ENCODE measurements at places on chromosomes 1 and 21. TPM values are rescaled to one million over a fixed set of nuclear protein-coding genes. Genes with fewer than 3 reads are reported as not detected.

SELENBP1 gene
- total RNA-seq = 25.9 TPM

OMA1 gene
- 10.1 TPM for total RNA-seq

FALEC gene
- total RNA-seq = not detected

TMPRSS3 gene
- total RNA-seq = not detected

HEYL gene
- not detected for total RNA-seq

COL16A1 gene
- total RNA-seq = 39.8 TPM

ADIPOR1 gene
- total RNA-seq = 61.1 TPM

FCN3 gene
- total RNA-seq = not detected

OSBPL9 gene
- total RNA-seq = 59.5 TPM

RCSD1 gene
- total RNA-seq = under 0.01 TPM

INSRR gene
- not detected for total RNA-seq

LAMC2 gene
- 1.8 TPM for total RNA-seq

KIFAP3 gene
- total RNA-seq = 15.3 TPM

KIF14 gene
- 10.0 TPM for total RNA-seq

FCGR1A gene
- total RNA-seq = not detected

AUNIP gene
- total RNA-seq = 9.1 TPM

TRNP1 gene
- total RNA-seq = 217 TPM

SELE gene
- total RNA-seq = not detected

GORAB gene
- total RNA-seq = 6.2 TPM

NFASC gene
- 1.2 TPM for total RNA-seq

TNFSF4 gene
- 15.5 TPM for total RNA-seq

NIBAN1 gene
- 23.6 TPM for total RNA-seq

PPIE gene
- total RNA-seq = 41.8 TPM

KRTAP7-1 gene
- total RNA-seq = not detected

CAMK2N1 gene
- 28.6 TPM for total RNA-seq

PSMA5 gene
- 34.6 TPM for total RNA-seq

TFF3 gene
- not detected for total RNA-seq

ADAMTS4 gene
- total RNA-seq = 3.6 TPM

CLCA4 gene
- not detected for total RNA-seq

RAB25 gene
- total RNA-seq = not detected

KCND3 gene
- total RNA-seq = not detected

FCMR gene
- 1.0 TPM for total RNA-seq

SLFNL1 gene
- under 0.01 TPM for total RNA-seq

PPM1J gene
- 2.5 TPM for total RNA-seq

CZIB gene
- total RNA-seq = 79.4 TPM

C4BPA gene
- total RNA-seq = not detected

STRIP1 gene
- total RNA-seq = 19.5 TPM

EFHD2 gene
- 77.5 TPM for total RNA-seq

MYOC gene
- total RNA-seq = not detected

SPRR2G gene
- not detected for total RNA-seq

TNFRSF8 gene
- not detected for total RNA-seq

ELK4 gene
- 4.5 TPM for total RNA-seq
